ENCODE measurements at places on chromosomes 1 and 21. TPM values are rescaled to one million over a fixed set of nuclear protein-coding genes. Genes with fewer than 3 reads are reported as not detected.

Gene RASSF5
- total RNA-seq: 1.6 TPM

Gene CELA2A
- total RNA-seq: not detected

GRCh38 chr1:109904105-109904817, 6.4 kb upstream of the CSF1 start:
- peak; percentile 80 for DNase-seq

DNA sequence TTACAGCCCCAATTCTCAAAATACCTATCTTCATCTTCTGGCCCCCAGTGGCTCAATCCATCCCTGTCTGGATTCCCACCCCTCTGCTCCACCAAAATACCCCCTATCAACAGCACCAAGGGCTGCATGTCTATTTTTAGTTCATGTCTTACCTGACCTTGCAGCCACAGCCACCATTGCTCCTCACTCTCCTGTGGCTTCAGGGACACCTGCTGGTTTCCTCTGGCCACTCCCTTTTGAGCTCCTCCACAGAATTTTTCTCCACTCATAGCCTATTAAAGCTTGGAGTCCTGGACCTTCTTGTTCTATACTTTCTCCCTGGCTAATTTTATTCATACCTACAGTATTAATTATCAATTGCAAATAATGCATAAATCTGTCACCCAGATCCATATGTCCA, 125.3 kb upstream of the NGF start:
- peak; percentile 57 for DNase-seq

GRCh38 chr1:166383137-166383536, 216.3 kb upstream of the FAM78B start:
- no peak for DNase-seq

DNA sequence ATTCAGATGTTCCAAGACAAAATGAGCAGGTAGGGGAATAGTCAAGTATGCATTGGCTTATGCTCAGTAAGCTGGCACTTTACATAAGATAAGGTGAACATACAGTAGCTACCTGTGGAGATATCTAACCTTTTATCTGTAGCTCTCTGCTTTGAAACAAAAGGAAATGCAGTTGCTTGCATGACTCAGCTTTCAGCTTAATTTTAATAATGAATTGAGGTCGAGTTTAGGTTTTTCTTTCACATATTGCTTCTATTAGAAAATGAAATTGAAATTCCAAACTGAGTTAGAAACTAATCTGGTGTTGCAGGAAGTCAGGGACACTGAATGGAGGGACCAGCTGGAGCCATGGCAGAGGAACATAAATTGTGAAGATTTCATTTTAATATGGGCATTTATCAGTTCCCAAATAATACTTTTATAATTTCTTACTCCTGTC, 8.3 kb downstream of the FRRS1 start:
- DNase-seq: peak; percentile 30

DNA sequence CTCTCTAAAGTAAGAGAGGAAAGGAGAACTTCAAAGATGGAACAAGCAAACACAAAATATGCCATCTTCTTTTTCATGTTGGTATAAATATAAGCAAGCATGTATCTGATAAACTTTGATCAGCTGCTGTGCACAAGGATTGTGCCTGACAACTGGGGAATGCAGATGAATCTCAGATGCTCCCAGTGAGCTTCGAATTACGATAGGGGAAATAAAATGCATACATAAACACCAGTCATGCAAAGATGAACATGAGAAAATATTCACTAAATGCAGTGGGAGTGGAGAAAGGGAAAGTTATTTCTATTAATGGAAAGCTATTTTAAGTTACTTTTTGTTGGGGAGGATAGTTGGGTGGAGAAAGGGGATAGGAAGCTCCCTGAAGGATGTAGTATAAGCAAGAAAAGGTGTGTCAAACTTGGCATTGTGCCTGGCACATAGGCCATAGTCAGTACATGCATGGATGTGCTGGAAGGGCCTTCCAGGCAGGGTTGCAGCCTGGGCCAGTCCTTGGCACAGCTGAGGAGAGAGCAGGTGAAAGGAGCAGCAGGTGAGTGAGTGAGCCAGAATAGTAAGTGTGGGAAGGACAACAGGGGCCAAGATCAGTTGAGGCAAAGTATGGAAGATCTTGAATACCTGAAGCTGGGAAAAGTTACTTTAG, 57.8 kb upstream of the PGD start:
- no peak for DNase-seq

- DNase-seq: no peak
These were observed 304.1 kb downstream of the PBX1 start for GRCh38 chr1:164863056-164863455.

Gene CRP
- total RNA-seq: not detected

Gene CCDC27
- not detected for total RNA-seq

DNA sequence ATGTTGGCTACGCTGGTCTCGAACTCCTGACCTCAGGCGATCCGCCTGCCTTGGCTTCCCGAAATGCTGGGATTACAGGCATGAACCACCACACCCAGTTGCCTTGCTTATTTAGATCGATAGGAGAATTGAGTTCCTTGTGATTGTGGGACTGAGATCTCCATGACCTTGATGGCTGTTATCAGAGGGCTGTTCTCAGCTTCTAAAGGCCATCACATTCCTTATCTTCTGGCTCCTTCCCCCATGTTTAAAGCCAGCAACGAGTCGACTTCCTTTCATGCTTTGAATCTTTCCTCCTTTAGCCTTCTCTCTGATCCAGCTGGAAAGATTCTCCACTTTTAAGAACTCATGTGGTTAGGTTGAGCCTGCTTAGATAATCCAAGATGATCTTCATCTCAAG, 38.0 kb downstream of the CTH start:
- DNase-seq: no peak

GRCh38 chr1:32774950-32775634, 42.1 kb downstream of the YARS1 start:
- DNase-seq: peak; percentile 94

- no peak for DNase-seq
These were observed 43.1 kb upstream of the EXOSC10 start for GRCh38 chr1:11142618-11143391.

GRCh38 chr1:184555665-184556641, 169.1 kb downstream of the C1orf21 start:
- no peak for DNase-seq

DNA sequence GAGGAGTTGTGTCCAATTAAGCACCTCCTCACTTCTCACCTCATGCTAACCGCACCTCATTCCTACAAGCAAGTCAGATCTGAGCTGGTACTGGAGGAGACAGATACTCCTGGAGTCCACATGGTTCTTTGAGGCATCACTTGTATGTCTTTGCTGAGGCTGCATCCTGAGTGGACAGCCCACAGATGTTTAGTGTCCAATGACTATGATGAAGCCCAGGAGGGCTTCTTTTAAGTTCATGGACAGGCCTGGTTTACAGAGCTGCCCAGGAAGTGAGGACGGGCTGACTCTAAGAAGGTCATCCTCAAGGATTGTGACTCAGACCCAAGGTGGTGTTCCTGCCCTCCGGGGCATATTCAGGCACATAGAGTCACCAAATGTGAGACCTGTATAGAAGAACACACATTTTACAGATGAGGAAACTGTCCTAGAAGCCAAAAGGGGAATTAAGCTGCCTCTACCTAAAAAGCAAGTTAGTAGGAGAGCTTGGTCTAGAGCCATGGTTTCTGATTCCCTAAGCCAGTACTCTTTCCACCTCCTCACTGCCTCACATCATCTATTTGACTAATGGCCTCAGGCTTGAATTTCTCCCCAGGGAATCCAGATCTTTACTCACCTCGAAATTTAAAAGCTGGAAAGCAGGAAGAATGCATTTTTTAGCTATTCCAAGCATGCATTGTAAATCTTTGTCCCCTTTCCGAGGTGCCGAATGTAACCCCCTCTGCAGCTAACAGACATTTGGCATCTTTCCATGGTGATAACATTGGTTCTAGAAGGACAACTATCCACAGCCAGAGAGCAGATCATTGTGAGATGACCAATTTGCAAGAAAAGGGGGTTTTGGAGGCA, 228.1 kb downstream of the OMA1 start:
- peak; percentile 65 for DNase-seq

DNA sequence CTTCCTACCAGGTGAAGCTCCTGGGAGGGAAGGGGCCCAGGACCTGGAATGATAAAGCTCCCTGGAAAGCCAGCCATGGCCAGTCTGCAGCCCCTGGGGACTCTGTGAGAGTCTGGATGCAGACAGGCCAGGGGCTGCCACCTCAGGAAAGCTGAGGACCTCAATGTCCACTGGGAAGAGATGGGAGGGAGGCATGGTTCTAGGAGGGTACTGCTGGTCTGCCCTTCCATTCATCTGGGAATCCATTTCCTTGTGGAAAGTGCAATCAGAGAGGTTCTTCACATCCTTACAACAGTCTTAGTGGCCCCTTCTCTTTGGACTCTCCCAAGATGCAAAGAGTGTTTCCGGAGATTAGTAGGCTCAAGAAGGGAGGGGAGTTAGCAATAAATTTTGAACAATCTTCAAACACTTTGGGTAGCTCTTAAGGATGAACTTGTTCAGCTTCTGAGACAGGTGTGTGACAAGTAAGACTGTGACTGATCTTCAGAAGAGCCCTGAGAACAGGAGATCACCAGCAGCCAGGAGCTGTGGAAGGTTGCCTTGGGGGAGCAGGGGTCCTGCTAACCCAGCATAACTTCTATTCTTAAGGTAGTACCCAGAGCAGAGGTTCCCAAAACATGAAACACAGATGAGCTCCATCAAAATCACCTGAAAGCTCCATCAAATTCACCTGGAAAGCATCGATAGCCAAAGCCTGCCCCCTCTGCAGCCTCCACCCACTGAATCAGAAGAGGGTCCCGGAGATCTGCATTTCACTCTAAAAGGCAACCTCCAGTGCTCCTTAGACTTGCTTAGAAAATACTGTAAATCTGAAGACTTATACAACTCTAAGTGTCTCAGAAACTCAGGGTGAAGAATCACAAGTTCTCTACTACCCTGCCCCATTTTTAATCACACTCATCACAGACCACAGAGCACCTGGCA, 616 bp upstream of the LAX1 start:
- no peak for DNase-seq

GRCh38 chr21:45846373-45847160, 135.0 kb upstream of the COL6A1 start:
- no peak for DNase-seq

DNA sequence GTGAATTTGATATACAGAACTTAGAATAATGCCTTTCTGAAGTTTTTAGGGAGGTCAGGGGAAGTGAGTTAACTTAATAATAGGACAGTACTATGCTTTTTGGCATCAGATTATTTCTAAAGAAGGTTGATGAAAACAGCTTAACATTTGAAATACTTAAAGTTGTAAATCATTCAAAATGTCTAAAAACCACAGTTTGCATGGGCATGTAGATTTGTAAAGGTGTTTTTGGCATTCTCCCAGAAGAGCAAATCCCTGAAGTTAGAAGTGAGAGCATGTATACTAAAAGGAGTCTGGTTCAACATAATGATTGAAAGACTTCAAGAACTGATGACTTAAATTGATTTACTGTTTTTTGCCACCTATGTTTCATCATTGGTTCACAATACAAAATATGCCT, 6.7 kb downstream of the DR1 start:
- no peak for DNase-seq

Gene C1QC
- total RNA-seq: not detected

Data from M059J (cell line).